ENCODE measurements at places on chromosomes 6 and 20.

DNA sequence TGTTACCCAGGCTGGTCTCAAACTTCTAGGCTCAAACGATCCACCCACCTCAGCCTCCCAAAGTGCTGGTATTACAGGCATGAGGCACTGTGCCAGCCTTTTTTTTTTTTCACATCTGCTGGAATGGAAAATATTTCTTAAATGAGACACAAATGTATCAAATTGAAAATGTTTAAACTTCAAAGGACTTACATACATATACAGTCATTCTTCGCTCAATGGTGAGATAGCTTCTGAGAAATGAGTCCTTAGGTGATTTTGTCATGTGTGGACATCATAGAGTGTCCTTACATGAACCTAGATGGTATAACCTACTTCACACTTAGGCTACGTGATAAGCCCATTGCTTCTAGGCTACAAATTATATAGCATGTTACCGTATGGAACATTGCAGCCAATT, 43.1 kb downstream of the MICA start:
- no peak for DNase-seq

DNA sequence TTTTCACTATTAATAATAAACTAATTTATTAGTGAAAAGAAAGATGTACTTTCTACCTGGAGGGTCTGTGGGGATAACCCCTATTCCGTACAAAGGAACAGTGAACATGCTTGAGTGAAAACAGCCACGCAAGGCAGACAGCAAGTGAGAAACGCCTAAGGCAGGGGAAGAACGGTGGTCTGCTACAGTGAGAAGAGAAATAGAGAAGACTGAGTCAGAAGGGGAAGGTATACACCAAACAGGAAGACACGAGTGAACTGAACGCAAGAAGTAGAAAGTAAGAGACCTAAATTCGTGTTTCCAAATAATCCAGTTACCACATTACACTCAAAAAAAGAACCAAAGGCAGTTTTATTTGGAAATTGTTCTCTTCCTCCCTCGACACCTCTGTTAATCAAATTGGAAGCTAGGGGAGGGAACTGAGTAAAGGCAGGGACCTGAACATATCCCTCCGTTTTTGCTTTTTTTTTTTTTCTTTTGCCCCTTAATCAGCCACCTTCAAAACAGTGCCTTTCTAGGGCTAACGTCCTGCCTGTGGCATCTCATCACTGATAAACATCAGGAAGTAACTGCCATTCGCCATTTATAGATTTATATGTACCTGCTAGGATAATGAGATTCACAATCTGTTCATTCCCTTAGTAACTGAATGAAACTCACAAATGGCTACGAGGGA, 48.9 kb downstream of the ATXN1 start:
- no peak for DNase-seq

- no peak for DNase-seq
Observed at GRCh38 chr6:112416866-112417265, 69.7 kb downstream of the RFPL4B start.

GRCh38 chr6:105526225-105526872, 123.5 kb upstream of the PREP start:
- no peak for DNase-seq

- DNase-seq, result peak; percentile 15
Observed at GRCh38 chr6:143744551-143745165, 66.9 kb downstream of the PHACTR2 start.

GRCh38 chr6:24183584-24183983, 57.6 kb downstream of the NRSN1 start:
- no peak for DNase-seq

DNA sequence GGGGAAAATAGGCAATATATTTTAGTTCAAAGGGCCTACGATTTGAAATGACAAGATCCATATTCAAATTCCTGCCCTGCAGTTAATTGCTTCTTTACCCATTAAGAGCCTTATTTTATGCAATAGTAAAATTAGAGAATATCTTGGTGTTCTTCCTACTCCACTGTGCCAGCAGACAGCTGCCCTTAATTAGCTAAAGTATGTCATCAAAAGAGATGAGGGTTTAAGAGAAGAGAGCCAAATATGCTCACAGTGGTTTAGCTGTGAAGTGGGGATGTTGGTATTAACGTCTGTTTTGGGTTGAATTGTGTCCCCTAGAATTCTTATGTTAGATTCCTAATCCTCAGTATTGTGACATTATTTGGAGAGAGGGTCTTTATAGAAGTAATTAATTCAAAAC, 148.1 kb downstream of the MOXD1 start:
- DNase-seq, result no peak

DNA sequence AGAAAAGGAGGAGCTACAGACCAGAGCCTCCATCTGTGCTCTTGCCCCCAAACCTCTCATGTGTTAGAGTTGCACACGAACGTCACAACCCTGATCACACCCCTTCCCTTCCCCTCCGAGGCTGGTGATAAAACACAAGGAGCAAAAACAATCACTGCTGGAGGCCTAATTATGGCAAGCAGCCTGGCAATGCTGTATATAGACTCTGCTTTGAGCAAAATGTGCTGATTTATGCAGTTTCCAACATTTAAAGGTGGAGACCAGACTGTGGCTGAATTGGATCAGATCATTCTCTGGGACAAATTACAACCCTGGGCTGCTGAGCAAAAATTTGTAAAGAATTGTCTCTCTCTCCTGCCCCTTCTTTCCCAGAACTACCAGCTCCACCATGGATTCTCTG, 64.6 kb upstream of the SRSF6 start:
- DNase-seq, result no peak

GRCh38 chr6:21664314-21665109, 71.0 kb downstream of the SOX4 start:
- peak; percentile 88 for DNase-seq

DNA sequence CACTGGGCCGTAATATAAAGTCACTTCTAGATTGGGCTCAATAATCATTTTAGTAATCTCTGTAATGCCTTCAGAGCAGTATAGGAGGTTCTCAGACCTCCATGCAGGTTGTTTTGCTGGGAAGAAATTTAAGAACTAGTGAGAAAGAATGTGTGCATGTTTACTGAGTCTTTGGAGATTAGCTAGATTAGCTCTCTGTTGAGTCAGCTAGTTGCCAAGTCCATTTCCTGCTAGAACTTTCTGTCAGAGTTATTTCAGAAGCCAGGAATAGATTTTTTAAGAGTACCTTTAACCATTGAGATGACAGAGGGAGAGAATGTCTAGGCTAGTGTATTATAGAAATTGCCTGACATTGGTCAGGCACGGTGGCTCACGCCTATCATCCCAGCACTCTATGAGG, 33.3 kb downstream of the ORC3 start:
- DNase-seq, result no peak

GRCh38 chr20:7959484-7959883, 19.2 kb upstream of the HAO1 start:
- no peak for DNase-seq

GRCh38 chr6:118218156-118218555, 311.1 kb downstream of the SLC35F1 start:
- DNase-seq, result no peak

- no peak for DNase-seq
Observed at GRCh38 chr6:57262901-57263694, 41.0 kb upstream of the RAB23 start.

GRCh38 chr6:5936631-5937030, 70.1 kb downstream of the NRN1 start:
- no peak for DNase-seq

GRCh38 chr20:57434390-57434700, 43.1 kb downstream of the RBM38 start:
- DNase-seq, result no peak

GRCh38 chr6:107982486-107982885, 24.5 kb upstream of the SEC63 start:
- DNase-seq, result no peak

GRCh38 chr20:59385480-59385879, 85.1 kb downstream of the EDN3 start:
- DNase-seq, result peak; percentile 62

GRCh38 chr6:90186637-90187371, 109.8 kb downstream of the BACH2 start:
- no peak for DNase-seq

GRCh38 chr6:99104218-99104617, 156.5 kb upstream of the FBXL4 start:
- DNase-seq, result no peak

DNA sequence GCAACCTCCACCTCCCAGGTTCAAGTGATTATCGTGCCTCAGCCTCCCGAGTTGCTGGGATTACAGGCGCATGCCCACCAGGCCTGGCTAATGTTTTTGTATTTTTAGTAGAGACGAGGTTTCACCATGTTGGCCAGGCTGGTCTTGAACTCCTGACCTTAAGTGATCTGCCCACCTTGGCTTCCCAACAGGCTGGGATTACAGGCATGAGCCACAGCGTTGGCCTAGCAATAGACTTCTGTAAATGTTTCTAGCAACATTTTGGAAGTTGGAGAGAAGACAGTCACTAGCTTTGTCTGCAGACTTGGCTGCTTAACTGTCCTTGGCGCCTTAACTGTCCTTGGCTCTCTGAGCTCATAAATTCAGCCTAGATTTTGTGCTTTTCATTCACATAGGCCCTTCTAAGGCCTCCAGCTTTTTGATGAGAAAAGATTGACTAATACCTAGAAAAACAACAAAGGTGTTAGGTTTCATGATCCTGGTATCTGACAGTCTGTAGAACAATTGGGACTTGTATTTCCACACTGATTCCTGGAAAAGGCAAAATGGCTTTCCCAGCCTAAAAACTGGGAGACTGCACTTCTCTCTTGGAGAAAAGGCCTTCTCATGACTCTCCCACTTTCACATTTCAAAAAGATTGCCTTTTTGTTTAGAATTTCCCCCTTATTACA, 49.7 kb downstream of the OR2B2 start:
- DNase-seq, result no peak

DNA sequence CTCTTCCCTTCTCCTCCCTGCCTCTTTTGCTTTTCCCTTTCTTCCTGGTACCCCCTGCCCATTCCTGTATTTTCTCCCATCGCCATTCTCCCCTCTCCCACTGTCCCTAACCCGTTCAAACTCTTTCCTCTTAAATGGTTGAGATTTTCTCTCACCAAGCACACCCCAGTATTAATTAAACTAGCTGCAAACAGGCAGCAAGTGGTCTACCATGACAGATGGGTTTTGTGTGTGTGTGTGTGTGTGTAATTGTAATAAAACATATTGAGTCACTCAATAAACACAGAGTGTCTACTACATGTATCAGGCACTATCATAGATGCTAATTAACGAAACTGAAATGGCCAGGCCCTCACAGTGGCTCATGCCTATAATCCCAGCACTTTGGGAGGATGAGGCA, 6.7 kb downstream of the RAET1E start:
- DNase-seq, result no peak

DNA sequence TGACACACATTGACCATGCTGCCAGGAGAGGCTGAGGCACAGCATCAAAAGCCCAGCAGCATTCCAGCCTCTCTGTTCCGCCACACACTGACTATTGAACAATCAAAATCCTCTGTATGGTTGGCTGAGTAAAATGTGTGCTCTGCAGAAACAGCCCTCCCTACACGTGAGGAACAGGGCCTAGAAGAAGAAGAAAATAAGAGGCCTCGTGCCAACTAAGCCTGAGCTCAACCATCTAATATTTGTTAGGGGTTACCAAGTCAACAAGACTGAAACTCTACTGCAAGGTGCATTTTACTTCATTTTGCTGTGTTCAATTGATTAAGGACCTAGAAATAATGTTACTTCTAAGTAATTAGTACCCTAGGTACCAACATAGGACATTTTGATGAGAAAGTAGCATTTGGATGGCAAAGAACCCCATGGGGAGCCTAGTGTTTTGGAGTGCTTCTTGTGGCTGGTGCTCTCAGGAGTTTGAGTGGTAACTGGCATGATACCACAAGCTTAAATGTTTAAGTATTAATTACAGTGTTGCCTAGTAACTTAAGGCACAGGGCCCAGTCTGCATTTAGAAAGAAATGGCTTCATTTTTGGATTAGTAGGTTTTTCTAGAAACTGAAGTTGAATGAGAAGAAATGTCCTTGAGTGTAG, 146.6 kb upstream of the PLN start:
- no peak for DNase-seq

DNA sequence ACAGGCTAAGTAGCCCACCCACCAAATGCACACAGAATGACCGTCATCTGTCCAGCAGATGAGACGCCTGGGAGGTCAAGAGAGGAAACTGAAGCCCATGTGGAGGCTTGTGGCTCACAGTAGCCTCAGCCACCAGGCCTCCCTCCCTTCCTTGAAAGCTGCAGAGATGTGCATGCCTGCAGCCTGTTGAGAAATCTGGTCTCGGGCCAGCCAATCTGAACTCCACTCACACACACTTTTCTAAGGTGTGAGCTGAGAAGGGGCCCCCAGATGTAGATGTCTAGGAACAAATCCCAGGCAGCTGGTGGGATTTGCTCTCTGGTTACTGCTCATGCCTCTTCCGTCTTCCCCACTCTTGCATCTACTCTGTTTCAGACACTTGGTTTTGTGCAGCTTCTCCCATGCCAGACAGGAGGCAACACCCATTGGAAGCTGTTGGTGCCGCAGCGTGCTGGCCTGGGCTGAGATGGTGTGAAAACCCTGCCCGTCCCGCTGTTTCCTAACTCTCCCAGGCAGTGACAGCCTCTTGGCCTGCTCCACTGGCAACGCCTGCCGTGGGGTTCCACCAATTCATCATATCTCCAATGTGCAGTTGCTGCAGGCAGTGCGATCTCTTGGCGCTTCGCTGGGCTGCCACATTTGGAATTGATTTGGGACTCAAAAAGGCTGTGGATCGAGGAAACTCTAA, 24.1 kb upstream of the PAX1 start:
- no peak for DNase-seq

- no peak for DNase-seq
Observed at GRCh38 chr20:16017656-16018055, 555.6 kb downstream of the KIF16B start.

GRCh38 chr6:31548544-31548873, 1.1 kb downstream of the NFKBIL1 start:
- no peak for DNase-seq

GRCh38 chr20:56439771-56440291, 27.8 kb downstream of the CASS4 start:
- peak; percentile 51 for DNase-seq

DNA sequence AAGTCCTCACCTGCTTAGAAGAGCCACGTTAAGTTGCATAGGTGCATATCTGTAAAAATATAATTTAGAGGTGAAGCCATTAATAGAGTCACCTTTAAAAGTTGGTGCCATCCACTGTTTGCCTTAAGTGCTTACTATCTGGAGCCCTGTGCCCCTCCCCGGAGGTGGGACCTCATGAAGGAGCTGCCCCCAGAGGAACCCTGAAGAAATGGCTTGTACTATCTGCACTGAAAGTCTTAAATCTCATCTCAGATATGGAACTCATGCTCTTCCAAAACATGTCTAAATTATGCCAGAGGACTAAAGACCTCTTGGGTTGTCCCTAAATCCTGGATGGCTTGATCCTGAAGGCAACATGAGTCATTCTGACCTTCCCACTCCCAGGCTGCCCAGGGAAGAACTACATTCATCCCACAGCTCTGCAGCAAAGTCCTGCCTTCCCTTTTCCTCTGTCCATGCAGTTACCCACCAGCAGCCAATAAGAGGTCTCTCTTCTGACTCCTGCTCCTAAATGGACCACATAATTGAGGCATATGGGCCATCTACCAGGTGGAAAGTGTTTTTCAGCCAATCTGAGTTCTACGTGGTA, 85.3 kb downstream of the ASXL1 start:
- DNase-seq, result no peak

- no peak for DNase-seq
Observed at GRCh38 chr6:31252625-31253024, 19.3 kb downstream of the HLA-C start.

Measured in kidney (tissue), 22 donors.